NCI-H1048 (cell line): ENCODE measurements at places on chromosomes 12 and 14.

DNA sequence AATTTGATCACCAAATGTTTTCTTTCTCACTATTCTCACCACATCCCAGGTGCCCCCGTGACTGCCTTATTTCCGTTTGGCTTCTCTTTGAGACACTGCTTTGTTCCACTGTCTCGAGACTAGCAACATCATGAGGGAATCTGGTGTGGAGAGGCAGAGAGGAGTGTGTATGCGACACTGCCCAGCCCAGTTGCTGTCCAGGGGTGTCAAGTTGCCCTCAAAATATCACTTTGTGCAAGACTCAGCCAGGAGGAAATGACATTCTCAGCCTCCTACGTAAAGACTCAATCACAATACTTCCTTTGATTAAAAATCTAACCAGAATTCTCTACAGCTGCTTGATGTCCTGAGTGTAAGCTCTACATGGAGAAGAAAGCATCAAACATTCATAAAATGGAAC is 48.2 kb upstream of the EEA1 start:
- no peak for DNase-seq

- DNase-seq, result no peak
These were observed 144.3 kb downstream of the BCL11B start for GRCh38 chr14:99127651-99128167.

DNA sequence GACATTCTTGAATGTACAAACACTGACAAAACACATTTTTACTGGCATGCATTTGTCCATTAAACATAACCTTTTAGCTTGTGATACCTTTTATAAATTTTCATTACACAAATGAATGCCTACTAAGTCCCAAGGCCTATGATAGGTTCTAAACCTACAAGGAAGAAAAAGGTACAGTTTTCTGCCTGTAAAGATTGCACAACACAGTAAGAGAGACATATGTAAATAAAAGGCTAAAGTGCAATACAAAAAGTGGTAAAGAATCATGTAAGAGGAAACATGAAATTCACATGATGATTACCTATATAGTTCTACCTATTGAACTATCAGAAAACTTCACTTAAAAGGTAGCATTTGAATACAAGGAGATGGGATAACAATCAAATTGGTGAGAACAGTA is 14.6 kb upstream of the ARID4A start:
- no peak for DNase-seq

- DNase-seq, result no peak
These were observed 236.0 kb downstream of the BCL11B start for GRCh38 chr14:99035712-99036610.

GRCh38 chr14:102235275-102235897 is 69.6 kb downstream of the MOK start:
- peak; percentile 63 for DNase-seq

DNA sequence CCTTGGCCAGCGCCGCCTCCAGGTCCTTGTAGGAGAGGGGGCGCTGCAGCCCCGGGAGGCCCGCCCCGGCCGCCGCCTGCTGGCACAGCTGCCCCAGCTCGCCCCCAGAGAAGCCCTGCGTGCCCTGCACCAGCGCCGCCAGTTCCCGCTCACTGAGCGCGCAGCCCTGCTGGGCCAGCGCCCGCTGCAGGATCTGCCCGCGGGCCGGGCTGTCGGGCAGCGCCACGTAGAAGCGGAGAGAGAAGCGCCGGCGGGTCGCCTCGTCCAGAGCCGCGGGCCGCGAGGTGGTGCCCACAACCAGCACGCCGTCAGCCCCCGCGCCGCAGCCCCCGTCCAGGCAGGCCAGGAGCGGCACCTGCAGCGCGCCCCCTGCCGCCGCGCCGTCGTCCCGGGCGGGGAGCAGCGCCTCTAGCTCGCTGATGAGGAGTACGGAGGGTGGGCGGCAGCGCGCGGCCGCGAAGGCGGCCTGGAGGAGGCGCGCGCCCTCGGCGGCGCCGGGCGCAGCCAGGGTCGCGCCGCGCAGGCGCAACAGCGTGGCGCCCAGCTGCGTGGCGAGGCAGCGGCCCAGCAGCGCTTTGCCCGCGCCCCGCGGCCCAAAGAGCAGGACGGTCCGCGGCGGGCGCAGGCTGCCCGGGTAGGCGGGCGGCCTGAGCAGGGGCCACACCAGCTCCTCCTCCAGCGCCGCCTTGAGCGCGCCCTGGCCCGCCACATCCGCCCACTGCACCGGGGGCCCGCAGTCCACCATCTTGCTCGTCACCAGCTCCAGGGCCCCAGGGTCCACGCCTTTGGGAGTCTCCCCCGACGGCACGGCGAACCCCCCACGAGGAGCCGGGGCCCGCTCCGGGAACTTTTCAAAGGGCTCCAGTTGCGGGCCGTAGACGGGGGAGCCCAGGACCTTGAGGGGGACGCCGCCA is 27.7 kb downstream of the FIGNL2 start:
- DNase-seq, result peak; percentile 14

DNA sequence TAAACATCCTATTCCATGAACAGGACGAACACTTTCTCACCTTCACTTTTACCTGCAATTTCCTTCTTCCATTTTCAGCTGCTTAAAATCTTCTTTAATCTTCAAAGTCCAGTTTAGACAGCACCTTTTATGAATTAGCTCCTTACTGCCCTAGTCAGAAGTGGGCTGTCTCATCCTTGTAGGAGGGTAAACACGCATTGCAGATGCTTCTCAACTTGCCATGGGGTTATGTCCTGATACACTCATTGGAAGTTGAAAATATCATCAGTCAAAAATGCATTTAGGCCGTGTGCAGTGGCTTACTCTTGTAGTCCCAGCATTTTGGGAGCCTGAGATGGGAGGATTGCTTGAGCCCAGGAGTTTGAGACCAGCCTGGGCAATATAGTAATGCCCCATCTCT is 35.2 kb downstream of the HMGA2 start:
- no peak for DNase-seq

- DNase-seq, result no peak
These were observed 153.8 kb downstream of the MED13L start for GRCh38 chr12:116123451-116124258.

GRCh38 chr12:23169012-23169695 is 544.2 kb downstream of the ETNK1 start:
- DNase-seq, result no peak

GRCh38 chr12:121749267-121749666 is 36.7 kb downstream of the TMEM120B start:
- no peak for DNase-seq

DNA sequence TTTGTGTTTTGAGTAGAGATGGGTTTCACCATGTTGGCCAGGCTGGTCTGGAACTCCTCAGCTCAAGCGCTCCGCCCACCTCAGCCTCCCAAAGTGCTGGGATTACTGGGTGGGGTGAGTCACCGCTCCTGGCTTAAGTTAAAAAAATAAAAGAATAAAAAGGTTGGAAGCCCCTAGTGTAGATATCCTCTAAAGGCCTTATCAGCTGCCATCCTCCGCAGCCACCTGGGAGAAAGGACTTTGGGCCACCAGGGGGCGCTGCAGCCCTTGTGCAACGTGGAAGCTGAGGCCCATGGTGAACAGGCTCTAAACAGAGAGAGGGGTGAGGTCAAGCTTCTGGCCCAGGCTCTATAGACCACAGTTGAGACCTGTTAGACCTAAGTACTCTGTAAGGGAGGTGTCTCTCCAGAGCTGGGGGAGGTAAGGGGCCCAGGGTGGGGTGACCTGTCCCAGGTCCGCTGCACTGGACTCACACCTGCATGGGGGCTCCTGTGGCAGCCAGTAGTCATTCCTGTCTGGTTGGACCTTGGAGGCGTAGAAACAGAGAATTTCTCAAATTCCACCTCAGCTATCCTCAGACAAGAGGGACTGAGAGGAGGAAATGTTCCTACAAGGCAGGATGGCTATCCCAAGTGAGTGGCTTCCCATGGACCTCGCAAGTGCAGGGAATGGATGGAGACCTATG is 14.0 kb upstream of the RACGAP1 start:
- peak; percentile 59 for DNase-seq

- DNase-seq, result no peak
These were observed 372.3 kb downstream of the SYT1 start for GRCh38 chr12:79236920-79237319.

DNA sequence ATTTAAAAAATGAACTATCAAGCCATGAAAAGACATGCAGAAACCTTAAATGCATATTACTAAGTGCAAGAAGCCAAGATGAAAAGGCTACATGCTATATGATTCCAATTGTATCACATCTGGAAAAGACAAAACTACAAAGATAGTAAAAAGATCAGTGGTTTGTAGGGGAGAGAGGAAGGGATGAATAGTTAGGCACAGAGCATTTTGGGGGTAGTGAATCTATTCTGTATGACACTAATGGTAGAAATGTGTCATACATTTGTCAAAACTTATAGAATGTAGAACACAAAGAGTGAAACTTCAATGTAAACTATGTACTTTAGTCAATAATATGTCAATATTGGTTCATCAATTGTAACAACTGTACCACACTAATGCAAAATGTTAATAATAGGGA is 20.8 kb downstream of the TXNDC16 start:
- no peak for DNase-seq

DNA sequence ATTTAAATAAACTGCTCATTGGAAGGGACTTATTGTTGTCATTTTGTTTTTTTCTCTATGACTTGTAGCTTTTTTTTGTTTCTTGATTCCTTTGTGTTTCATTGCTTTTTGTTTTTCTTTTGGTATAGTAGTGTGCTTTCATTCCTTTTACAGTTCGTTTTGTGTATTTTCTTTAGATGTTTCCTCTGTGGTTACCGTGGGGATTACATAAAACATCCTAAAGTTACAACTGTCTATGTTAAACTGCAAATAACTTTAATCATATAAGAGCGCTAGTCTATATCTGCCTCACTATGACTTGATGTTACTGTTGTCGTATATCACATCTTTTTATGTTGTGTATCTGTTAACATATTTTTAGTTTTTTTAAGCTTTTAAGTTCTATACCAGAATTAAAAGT is 86.9 kb downstream of the ATF7IP start:
- DNase-seq, result no peak

- DNase-seq, result no peak
These were observed 1.8 kb downstream of the IFT43 start for GRCh38 chr14:75987201-75987970.

GRCh38 chr12:102669056-102669455 is 188.7 kb upstream of the IGF1 start:
- DNase-seq, result no peak

DNA sequence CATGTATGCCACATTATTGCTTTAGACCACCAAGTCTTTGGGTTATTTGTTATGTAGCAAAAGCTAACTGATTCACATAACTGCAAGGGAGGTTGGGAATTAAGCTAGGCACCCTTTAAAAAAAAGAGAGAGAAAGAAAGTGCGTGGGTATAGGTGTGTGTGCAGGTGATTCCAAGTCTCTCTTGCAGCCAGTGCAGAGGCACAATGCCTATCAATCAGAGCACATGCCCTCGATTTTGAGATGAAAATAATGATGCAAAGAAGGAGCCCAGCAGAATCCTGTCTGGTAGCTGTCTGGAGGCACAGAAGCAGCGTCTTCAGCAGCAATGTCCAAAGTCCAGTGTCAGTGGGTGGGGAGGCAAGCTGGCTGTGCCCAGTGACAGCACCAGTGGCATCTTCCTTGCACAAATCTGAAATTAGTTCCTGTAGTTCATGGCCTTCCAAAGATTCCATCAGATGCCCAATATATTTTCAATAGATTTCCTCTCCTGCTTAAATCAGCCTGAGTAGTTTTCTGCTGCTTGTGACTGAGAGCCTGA is 62.4 kb upstream of the TBPL2 start:
- no peak for DNase-seq
